ENCODE measurements at places on chromosomes 2 and 18.

DNA sequence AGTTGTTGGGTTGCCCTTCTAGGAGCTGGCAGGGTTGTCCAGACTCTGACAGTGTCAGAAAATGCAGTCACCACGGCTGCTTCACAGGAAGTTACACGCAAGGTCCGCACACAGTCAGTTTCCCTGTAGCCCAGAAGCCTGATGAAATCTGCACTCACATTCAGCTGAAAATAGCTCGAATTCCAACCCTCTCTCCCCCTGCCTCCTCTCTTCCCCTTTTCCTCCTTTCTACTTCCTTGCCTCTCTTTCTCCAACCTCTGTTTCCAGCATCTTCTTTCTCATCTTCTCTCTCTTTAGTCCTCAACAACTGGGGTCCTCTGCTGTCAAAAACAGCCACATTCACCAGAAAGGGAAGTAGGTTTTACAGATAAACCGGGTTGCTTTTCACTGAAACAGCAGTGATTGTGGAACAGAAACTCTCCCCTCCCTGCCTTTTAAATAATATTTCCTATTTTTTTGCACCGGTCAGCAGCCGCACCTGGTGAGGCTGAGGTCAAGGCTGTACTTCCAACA, 69.3 kb downstream of the BCL11A start:
- DNase-seq = no peak

GRCh38 chr2:27795868-27796277, 24.4 kb downstream of the MRPL33 start:
- no peak for DNase-seq

DNA sequence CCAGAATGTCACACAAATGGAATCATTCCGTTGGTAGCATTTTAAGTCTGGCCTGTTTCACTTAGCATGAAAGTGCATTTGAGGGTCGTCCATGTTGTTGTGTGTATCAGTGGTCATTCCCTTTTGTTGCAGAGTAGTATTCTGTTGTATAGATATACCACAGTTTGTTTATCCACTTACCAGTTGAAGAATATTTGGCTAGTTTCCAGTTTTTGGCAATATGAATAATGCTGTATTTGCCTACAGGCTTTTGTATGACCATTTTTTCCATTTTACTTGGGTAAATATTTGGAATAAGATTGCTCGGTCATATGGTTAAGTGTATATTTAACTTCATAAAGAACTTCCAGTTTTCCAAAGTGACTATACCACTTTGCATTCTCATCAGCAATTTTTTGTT, 100.0 kb upstream of the ALPP start:
- no peak for DNase-seq

GRCh38 chr18:48728204-48728833, 189.5 kb downstream of the CTIF start:
- no peak for DNase-seq

- DNase-seq = no peak
These were observed 86.6 kb downstream of the EPHA4 start for GRCh38 chr2:221485503-221485870.

DNA sequence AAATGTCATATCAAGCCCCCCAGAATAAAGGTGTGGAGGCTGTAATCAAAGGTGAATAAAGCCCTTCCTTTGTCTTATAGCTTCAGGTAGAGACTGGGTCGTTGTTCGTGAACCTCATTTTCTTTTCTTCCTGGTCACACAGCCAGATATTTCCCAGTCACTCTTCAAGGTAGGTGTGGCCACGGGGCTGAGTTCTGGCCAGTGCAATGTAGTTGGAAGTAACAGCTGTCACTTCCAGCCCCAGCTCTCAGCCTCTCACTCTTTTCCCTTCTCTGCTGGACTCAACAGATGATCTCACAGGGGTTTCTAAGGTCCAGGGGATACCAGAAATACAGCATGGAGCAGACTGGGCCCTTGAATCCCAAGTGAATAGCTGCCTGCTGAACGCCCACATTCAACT, 15.8 kb upstream of the TRPM8 start:
- DNase-seq = no peak

GRCh38 chr18:35508746-35509338, 11.1 kb upstream of the INO80C start:
- no peak for DNase-seq

- DNase-seq = no peak
These were observed 456.5 kb upstream of the CWC22 start for GRCh38 chr2:180463608-180464007.

DNA sequence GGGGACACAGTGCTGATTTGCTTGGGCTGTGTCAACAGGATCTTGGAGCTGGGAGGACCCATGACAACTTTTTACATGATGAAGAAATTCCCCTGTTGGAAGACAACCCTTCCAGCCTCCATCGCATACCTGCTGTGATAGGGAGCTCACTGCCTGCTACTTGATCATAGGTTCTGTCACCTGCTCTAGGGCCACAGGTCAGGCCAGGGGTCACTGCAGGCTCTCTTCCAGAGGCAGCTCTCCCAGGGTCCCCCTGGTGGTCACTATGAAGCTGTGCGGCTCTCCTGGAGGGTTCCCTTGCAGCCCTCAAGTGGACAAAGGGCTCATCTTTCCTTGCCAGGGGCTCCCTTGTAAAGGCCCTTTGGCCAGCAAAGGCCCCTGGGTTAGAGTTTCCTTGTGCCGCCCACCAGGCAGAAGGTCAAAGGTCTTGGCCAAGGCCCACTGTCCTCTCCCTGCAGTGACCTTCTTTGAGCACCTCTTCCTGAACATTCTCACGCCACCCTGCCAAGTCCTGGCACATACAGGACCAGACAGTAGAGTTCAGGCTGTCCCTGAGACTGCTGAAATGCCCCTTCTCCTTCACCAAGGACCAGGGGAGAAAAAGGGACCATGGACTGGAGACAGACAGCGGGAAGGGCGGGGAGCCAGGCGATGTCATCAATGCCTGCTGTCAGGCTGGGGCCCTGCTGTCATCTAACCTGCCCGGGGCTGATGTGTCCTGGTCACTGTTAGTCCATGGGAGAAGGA, 345.1 kb downstream of the DYSF start:
- DNase-seq = no peak

GRCh38 chr2:231613331-231613662, 20.6 kb downstream of the TEX44 start:
- DNase-seq = no peak

- DNase-seq = no peak
These were observed 34.4 kb downstream of the ITGA6 start for GRCh38 chr2:172461591-172462372.

GRCh38 chr2:186855216-186855615, 6.2 kb upstream of the ZSWIM2 start:
- no peak for DNase-seq

- no peak for DNase-seq
These were observed 424.2 kb downstream of the TGIF1 start for GRCh38 chr18:3874125-3874524.

- DNase-seq = no peak
These were observed 199.1 kb upstream of the CELF4 start for GRCh38 chr18:37764541-37765288.

DNA sequence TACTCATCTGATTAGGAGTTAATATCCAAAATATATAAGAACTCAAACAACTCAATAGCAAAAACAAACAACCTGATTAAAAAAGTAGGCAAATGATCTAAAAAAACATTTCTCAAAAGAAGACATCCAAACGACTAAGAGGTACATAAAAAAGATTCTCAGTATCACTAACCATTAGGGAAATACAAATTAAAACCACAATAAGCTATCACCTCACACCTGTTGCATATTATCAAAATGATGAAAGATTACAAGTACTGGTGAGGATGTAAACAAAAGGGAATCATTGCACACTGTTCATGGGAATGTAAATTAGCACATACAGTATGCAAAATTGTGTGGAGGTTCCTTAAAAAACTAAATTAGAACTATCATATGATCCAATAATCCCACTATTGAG, 865.5 kb downstream of the TMEM182 start:
- no peak for DNase-seq

DNA sequence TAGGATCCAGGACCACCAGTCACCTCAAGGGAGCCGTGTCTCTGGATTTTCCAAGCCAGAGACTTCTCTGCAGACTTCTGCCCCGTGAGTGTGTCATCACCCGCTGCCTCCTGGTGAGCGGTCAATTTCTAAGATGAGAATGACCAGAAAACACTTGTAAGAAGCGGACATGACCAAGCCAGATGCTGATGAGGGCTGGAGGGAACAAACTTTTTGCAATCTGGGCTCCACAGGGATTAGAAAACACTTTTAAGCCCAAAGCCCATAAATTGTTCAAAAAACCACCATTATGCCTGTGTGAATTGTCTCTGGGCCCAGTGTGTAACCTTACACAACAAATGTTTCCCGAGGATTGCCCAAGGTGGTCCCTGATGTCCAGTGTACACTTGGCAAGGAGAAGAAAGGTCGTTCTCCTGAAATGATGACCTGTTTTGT, 5.3 kb upstream of the NPPC start:
- no peak for DNase-seq

- no peak for DNase-seq
These were observed 620 bp upstream of the GALNT1 start for GRCh38 chr18:35580701-35581539.

GRCh38 chr2:113203901-113204519, 30.2 kb downstream of the PSD4 start:
- no peak for DNase-seq

GRCh38 chr18:25349926-25350487, 2.0 kb downstream of the ZNF521 start:
- no peak for DNase-seq

GRCh38 chr2:237911363-237912017, 52.1 kb downstream of the RAMP1 start:
- no peak for DNase-seq

- DNase-seq = no peak
These were observed 280.7 kb upstream of the ZC3H15 start for GRCh38 chr2:186205254-186205911.

DNA sequence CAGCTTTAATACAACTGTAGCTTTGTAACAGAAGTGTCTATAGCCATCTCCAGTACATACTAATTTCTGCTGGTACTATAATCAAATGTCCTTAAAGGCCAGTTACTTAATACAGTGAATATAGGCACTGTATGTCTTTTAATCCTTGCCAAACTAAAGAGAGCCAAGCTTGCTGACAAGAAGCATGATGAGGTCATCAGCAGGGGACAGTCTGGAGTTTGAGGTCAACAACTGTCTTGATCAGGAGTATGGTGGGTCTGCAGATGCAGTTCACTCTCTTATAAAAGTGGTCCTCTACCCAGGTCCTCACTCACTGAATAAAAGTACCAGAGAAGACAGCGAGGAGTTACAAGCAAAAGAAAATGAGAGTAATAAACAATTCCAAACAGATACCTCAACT, 219.1 kb downstream of the WDPCP start:
- DNase-seq = no peak

DNA sequence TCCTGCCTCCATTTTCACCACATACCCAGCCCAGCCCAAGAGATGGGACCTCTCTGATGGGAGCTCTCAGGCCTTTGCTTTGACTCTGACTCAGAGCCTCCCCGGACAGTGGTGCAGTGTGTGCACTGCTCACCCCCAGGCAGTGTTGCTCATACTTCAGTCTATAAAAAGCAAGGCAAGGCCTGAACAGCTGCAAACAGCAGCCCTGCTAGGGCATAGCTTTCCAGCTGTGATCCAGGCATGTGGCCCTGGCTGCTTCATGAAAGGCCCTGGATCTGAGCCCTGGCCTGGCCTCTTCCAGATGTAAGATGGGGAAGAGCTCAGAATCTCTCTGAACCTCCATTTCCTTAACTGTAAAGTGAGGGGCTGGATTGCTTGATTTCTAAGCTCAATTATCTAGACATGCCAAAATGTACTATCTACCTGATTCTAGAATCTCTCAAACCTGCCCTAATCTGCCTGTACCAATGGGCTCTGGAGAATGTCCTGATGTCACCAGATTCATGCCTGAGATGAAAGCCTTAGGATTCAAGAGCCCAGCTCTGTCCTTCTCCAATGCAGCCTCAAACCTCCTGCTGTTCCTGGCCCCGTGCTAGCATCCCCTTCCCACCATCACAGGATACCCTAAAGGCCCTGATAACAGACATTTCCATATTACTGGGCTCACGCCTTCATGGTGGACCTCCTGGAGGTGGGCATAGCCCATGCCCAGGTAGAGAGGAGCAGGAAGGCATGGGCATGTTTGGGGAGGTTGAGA, 206.9 kb downstream of the ARL4C start:
- DNase-seq = no peak

GRCh38 chr2:104598636-104599035, 255.3 kb upstream of the POU3F3 start:
- no peak for DNase-seq

GRCh38 chr2:18498531-18498930, 61.9 kb downstream of the RDH14 start:
- DNase-seq = no peak

DNA sequence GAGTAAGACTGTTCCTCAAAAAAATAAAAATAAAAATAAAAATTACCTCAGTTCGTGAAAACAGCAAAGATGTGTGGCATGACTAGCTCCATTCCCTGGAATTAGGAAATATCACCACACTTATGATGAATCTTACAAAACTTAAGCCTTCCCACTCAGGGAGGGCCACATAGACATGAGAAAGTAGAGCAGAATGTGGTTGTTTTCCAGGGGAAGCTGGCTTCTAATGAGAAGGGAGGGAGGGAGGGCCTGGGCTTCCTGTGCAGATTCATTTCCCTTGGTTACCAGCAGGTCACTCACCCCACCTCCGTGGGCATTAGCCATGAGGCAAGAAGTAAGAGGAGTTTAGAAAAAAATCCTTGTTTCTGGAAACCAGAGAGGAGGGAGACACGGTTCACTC, 95.9 kb upstream of the RMDN2 start:
- no peak for DNase-seq

DNA sequence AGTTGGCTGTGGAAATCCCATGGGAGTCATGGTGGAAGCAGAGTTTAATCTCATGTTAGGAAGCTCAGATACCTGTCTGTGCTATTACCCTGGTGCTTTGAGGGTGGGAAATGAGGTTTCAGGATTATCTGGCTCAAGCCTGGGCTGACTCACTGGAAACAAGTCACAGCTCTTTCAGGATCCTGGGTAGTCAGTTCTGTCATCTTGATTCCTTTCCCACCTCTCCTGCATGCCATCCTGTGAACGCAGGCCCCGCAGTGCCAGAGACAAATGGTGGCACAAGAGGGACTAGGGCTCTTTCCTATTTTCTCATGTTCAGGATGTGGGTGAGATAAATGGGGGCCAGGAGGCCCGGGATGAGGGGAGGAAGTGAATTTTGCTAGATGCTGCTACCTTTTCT, 3.7 kb upstream of the FAM136A start:
- DNase-seq = no peak

DNA sequence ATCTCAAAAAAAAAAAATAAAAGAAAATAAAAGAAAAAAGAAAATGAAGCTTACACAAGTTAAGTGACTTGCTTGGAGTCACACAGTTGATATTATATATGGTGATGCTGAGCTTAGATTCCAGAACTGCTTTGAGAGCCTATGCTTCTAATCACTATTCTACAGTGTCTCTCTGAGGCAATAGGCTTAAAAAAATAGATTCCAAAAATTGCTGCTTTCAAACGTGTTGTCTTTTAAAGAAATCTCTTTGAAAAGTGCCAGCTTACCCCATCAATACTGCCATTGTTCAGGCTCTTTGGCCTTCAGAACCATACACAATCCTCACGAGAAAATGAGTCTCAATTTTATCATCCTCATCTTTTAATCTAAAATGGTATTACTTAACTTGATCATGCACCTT, 102.6 kb downstream of the CDK15 start:
- DNase-seq = no peak
